ENCODE measurements at places on chromosomes 4 and X. TPM values are rescaled to one million over a fixed set of nuclear protein-coding genes. Genes with fewer than 3 reads are reported as not detected.

Gene MAGEA10
- 3.9 TPM for total RNA-seq

Gene SPOCK3
- 0.81 TPM for total RNA-seq

Gene ADH7
- not detected for total RNA-seq

Gene UCHL1
- total RNA-seq: 1,483 TPM

Gene ARAP2
- total RNA-seq: 0.32 TPM

Gene MAGEB2
- 0.12 TPM for total RNA-seq

Gene HDAC8
- 68.8 TPM for total RNA-seq

Gene GPR119
- not detected for total RNA-seq

Gene ANXA10
- 0.17 TPM for total RNA-seq

Data from M059J (cell line).